Stimulated activated CD4-positive, alpha-beta T cell treated with anti-CD3 and anti-CD28 coated beads, Interleukin-12 subunit alpha, Interleukin-12 subunit beta, amount 100 ng/mL, for 4 hours (primary cell): ENCODE measurements at places on chromosomes 3 and 15.

- DNase-seq: no peak
These were observed 15.5 kb upstream of the ATP8B4 start for GRCh38 chr15:50134524-50135024.

GRCh38 chr15:41125931-41126642 lies 10.0 kb upstream of the INO80 start:
- DNase-seq: no peak

DNA sequence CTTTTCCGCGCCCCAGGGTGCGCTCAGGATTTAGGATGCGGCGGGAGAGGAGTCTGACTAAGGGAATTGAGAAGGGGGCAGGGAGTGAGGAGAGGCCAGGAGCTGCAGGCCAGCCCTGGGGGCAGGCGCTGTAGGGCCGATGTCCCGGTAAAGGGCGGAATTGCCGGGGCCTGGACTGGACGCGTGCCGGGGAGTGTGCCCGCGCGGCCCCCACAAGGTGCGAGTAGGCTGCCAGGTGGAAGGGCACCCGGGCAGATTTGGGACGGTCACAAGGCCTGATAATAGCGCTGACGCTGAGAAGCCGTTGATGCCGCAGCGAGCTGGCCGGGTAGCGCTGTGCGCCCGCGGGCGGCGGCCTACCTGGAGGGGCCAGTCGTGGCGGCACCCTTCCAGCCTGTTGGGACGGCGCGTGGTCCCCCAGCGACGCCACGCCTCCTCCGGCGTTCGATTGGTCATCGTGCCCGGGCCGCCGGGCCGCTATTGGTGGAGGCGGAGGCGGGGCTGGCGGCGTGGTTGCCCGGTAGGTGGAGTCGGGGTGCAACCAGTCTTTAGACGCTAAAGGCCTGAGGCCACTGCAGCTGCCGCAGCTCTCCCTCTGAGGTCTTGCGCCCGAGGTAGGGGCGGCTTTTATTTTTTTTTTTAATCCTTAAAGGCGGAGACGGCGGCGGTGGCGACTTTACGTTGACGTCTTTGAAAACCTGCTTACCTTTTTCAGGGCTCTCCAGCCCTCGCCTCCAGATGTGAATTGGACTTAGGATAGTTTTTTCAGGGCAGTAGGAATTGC lies 903 bp downstream of the SLC25A38 start:
- DNase-seq: peak; percentile 95

- DNase-seq: no peak
These were observed 123.3 kb downstream of the MYLK start for GRCh38 chr3:123760817-123761216.

DNA sequence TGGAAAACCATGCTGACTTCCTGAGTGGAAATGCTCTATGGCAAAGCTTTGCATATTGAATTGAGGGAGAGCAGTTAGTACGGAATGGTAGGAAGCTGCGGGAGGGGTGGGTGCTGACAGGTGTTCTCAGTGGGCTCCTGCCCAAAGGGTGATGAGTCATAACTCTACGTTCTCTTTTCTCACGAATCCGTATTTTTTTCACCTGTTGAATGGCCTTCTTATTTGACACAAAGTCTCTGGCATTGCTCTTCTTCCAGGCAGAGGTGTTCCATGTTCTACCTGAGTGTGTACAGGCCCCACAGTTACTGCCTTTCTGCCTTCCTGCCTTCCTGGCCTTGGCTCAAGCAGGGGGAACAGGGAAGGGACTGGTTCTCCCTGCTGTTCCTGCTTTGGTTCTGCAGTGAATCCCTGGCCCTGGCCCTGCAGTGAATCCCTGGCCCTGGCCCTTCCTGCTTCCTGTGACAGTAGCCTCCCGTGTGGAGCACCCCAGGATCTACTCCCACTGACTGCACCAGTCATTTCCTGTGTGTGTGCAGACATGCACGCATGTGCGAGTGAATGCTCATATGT lies 31.9 kb downstream of the TRAK1 start:
- no peak for DNase-seq

GRCh38 chr15:20272422-20273184 lies 269.0 kb downstream of the GOLGA6L6 start:
- DNase-seq: no peak

GRCh38 chr15:69039516-69040225 lies 25.2 kb downstream of the NOX5 start:
- no peak for DNase-seq

- no peak for DNase-seq
These were observed 348.8 kb downstream of the ROBO1 start for GRCh38 chr3:79418855-79419621.

DNA sequence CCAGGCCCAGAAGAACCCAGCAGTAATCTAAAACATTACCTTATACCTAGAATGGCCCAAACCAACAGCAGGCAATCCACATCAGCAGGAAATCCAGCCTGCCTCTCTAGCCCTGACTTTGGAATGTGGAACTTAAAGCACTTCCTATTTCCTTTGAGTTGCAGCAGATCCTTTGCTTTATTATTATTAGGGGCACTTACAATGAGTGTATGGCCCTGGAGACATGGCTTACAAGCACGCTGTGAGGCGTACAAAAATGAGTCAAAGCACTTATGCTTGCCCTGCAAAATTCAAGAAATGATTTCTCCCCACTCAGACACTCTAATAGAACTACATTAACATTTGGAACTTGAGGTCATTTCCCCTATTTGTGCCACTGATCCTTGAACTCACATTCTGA lies 9.5 kb upstream of the KNSTRN start:
- DNase-seq: no peak

GRCh38 chr3:173275740-173276139 lies 121.8 kb upstream of the NLGN1 start:
- DNase-seq: no peak

DNA sequence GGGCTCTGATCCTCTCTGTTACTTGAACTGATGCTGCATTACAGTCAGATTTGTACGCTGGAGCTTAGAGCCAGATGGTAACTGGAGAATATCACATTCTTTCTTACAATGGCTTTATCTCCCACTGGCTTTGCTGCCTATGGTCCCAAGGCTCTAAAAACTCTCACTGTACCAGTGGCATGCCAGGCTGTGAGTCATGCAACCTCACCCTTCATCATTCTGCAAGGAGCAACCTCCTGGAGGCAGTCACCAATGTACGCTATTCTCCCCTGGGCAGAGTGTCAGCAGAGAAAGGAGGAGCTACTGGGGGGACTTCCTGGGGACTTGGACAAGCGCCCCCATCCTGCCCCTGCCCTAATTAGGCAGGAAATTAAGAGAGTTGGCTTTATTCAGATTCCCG lies 97.9 kb upstream of the EIF1B start:
- no peak for DNase-seq

GRCh38 chr3:113600418-113601182 lies 68.2 kb downstream of the SIDT1 start:
- DNase-seq: no peak
